ENCODE measurements at places on chromosomes 16 and 17. TPM values are rescaled to one million over a fixed set of nuclear protein-coding genes. Genes with fewer than 3 reads are reported as not detected.

GRCh38 chr16:84597528-84597896 is 20.4 kb downstream of the COTL1 start:
- no peak for DNase-seq

- no peak for DNase-seq
Observed at GRCh38 chr16:50040018-50040417, 15.0 kb downstream of the CNEP1R1 start.

DNA sequence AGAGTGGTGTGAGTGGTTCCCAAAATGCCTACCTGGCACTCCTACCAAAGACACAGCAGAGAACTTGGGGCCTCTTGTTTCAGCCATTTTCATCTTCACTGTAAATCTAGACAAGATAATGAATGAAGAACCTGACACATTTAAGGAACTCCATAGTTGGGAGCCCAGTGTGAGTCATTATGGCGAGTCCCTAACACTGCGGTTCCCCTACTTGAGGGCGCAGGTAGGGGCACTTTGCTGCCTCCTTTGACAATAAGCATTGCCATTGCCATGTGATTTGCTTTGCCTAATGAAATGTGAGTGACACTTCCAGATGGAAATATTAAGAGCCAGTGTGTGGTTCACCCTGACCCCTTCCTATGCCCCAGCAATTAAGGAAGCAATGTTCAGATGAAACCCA is 517.6 kb downstream of the MAF start:
- DNase-seq, result no peak

DNA sequence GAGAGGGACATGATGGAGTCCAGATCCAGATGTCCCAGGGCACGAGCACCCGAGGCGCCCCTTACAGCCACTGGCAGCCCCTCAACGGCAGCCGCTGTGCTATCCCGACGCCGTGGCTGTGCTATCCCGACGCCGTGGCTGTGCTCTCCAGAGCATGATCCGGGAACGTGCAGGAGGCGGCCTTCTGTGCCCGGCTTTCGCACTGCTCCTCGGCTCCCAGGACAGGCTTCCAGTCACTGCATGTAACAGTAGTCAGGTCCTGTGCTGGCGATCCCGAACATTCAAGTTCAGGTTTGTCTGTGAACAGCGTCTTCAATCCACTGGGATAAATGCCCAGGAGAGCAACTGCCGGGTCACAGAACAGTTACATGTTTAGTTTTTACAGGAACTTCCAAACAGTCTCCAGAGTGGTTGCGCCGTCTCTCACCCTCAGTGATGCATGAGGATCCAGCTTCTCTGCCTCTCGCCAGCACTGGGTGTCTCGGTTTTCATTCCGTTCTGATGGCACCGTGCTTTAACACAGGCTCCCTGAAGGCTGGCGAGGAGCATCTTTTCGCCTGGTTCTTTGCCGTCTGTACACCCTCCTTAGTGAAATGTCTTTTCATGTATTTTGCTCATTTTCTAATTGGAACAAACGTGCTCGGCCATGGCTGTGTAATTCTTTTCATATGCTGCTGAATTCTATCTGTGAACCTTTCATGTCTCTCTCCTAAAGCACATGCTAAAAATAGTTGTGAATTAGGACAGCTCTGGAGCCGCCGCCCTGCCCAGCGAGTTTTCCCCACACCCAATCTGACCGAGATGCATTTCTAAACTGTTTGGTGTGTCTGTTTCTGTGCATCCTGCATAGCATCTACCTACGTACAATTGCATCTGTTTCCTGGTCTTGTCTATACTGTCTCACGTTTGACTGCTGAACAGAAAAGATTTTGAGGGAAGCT is 72.6 kb upstream of the METRNL start:
- DNase-seq, result no peak

SPN gene
- total RNA-seq, result not detected

SLC5A11 gene
- not detected for total RNA-seq

RASL10B gene
- total RNA-seq, result 0.51 TPM

NUDT21 gene
- total RNA-seq, result 45.8 TPM

EPN3 gene
- 10.9 TPM for total RNA-seq

IFI35 gene
- 0.79 TPM for total RNA-seq

DPEP2NB gene
- total RNA-seq, result not detected
